NCI-H1436 treated with DMSO at 0.1 percent for 48 hours (cell line): ENCODE measurements at places on chromosomes 11 and 22.

GRCh38 chr22:35884529-35884928, 144.1 kb downstream of the RBFOX2 start:
- DNase-seq = no peak

GRCh38 chr11:10293423-10294289, at the start of gene SBF2:
TSS of gene SBF2 (minus strand) at chr11:10294219. CDS start at chr11:10294069, 150 bp downstream.
- no peak for DNase-seq

- no peak for DNase-seq
These were observed 103.4 kb downstream of the BRD1 start for GRCh38 chr22:49724030-49724892.

DNA sequence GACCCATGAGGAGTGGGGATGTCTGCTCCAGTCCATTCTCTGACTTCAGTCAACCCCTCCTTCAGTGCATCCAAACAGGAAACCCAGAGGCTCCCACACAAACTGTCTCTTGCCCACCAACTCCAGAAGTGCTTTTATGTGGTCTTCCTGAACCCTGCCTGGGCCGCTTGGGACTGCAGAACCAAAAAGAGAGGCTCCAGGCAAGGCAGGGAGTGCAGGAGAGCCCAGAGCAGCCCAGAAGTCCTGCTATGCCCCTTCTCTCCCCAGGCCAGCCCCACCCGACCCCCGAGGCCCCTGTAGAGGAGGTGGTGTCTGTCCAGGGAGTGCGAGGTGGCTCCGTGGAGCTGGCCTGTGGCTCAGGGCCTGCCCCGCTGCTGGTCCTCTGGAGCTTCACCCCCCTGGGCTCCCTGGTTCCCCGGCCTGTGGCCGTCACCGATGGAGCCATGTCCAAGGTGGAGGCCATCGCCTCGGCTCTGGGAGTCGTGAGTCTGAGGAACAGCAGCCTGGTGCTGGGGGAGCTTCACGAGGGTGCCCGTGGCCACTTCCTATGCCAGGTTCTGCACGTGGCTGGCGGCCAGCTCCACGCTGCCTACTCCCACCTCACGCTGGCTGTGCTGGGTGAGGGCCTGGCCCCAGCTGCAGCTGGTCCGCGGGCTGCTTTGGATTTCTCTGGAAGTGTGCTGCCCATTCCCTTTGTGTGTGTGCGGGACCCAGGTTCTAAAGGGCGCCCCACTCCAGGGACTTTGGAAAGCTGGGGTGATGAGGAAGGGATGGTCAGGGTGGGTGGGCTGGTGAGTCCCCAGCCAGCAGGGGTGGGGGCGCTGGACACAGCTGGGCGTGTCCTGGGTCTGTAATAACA, 1.8 kb downstream of the VSIG10L2 start:
- DNase-seq = no peak

DNA sequence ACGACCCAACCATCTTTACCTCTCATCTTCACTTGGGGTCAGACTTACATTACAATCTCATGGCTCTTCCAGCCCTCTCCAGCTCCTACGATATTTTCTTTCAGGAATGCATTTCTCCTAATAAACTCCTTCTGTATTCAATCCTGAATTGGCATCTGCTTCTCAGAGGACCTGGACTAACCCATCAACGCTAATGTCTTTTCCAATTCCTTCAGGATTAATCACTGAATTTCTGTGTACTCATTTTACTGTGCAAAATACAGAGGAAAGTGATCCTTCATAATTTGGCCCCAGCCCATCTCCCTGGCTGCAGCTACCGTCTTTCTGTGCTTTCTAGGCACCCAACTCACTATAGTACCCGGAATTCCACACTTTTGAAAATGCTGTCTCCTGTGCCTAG, 239.2 kb downstream of the METTL15 start:
- no peak for DNase-seq

DNA sequence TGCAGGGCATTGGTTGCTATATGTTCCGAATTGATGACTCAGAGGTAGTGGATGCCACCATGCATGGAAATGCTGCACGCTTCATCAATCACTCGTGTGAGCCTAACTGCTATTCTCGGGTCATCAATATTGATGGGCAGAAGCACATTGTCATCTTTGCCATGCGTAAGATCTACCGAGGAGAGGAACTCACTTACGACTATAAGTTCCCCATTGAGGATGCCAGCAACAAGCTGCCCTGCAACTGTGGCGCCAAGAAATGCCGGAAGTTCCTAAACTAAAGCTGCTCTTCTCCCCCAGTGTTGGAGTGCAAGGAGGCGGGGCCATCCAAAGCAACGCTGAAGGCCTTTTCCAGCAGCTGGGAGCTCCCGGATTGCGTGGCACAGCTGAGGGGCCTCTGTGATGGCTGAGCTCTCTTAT, 5.4 kb upstream of the TTC36 start:
- DNase-seq = no peak

DNA sequence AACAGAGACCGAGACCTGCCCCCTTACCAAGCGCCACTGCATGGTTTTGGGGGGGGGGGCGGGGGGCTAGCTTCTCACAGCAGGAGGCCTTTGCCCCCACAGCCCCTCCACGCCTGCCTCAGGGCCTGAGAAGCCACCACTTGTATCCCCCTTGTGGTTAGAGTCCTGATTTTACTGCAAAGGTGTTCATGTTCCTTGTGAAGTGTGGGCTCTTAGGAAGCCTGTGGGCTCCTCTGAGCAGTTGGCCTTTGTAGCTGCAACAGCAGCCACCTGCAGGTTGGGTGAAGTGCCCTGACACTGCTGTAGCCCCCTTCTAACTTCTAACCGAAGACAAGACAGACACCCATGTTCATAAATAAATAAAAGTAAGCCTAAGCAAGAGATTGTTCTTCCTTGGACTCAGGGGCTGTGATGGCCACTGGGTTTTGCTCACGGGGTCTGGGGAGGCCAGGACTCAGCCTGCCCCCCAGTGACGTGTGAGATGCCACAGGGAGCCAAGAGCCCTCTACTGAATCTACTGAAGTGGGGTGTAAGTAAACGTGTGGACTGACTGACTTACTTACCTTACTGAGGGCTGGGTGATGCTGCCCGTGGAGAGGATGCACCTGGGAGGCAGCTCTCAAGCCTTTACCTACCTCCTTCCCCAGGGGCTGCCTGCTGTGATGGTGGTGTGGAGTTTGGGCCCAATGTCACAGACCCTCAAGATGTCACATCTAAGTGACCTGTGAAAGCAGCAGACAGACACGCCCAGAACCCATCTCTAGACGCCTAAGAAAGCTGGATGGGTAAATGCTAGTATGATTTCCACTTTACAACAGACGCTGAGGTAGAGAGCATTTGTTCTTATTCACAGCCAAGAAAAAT, 25.8 kb downstream of the USP35 start:
- DNase-seq = no peak

- no peak for DNase-seq
These were observed 269.0 kb downstream of the OPCML start for GRCh38 chr11:133263332-133263731.

- no peak for DNase-seq
These were observed 926.3 kb downstream of the OPCML start for GRCh38 chr11:132605825-132606570.

- DNase-seq = no peak
These were observed 11.2 kb upstream of the BID start for GRCh38 chr22:17785185-17786184.

- no peak for DNase-seq
These were observed 60.3 kb downstream of the SPON1 start for GRCh38 chr11:14022821-14023220.

DNA sequence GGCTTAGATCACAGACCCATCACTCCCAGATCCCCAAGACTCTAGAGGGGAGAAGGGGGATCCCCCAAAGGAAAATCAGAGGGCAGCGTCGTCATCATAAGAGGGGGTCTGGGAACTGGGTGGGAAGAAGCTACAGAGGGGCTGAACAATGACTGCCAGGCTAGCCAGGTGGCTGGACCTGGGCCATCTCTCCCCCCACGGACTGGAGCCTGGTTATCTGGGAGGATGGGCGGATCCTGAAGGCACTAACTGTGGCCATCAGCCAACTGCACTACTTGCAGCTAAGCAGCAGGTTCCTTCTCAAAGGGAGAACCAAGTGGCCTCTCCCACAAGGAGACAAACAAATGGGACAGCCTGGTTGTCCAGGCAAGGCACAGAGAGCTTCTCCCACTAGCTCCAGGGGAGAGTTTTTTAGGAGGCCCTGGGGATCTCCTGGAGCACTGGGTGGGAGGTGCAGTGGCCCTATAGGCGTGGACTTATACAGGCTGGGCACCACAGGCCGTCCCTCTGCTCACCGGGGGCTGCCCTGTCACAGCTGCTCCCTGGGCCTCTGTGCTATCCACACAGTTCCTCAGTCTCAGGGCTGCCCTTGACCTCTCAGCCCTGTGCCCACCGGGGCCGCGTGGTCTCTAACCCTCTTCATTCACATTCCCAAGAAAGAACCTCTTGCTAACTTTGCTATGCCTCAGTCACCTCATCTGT, 15.4 kb downstream of the P2RY6 start:
- DNase-seq = no peak

DNA sequence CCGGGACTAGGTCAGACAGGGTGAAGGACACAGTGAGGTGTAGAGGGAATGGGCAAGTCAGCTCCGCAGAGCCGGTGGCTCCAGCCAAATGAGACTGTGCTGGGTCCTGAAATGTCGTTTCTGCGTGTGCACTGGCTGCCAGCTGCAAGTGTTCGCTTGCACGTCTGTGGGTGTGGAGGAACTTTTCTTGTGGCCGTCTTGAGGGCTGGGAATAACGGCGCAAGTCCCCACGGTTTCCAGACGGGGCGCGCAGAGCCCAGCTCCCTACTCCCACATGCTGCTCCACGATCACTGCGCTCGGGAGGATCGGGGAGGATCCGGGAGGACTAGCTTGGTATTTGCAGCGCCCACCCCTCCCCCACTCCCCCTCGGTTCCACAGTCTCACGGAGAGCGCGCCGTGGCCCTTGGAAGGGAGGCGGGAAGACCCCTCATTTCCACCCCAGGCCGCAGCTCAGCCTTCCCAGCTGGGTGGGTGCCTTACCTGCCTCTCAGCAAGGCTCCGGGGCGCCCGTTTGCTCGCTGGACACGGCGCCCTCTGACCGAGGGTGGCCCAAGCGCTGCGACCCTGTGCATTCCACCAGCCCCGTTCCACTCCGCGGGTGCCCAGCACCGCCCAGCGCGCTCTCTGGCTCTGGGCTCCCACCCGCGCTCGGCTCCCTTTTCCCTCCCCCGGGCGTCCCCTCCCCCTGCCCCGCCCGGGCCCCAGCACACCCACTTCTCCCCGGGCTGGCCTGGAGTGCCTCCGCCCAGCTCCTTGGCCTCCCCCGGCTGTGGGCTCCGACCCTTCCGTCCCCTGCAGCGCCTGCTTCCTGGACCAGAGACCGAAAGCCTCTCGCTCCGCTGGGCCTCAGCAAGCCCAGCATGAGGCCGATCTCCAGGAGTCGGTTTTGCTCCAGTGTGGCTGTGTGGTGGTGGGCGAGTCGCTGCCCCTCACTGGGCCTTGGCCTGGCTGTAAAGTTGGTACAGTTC, at the start of gene KCNE3:
TSS of gene KCNE3 (minus strand) at position 634 of the 970 bp plus-strand sequence. CDS start 9,986 bp downstream, outside the sequence.
- DNase-seq = no peak

- DNase-seq = no peak
These were observed 102.7 kb upstream of the OR9Q1 start for GRCh38 chr11:57920971-57921370.

DNA sequence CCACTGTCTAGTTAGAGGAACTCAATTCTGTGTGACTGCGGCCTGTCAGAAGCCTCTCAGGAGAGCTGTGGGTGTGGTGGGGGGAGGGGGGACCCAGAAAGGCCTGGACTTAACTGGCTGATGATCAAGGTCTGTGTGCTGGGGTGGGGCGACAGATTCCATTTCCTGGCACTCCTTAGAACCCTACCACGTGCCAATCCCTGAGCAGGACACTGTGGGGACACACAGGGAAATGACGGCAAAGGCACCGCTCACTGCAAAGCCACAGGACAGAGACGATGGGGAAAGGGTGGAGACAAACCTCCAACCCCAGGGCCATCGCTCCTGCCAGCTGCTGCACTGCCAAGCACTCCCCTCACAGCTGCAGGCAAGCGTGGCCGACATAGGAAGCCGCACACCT, 58.4 kb upstream of the BID start:
- DNase-seq = no peak

DNA sequence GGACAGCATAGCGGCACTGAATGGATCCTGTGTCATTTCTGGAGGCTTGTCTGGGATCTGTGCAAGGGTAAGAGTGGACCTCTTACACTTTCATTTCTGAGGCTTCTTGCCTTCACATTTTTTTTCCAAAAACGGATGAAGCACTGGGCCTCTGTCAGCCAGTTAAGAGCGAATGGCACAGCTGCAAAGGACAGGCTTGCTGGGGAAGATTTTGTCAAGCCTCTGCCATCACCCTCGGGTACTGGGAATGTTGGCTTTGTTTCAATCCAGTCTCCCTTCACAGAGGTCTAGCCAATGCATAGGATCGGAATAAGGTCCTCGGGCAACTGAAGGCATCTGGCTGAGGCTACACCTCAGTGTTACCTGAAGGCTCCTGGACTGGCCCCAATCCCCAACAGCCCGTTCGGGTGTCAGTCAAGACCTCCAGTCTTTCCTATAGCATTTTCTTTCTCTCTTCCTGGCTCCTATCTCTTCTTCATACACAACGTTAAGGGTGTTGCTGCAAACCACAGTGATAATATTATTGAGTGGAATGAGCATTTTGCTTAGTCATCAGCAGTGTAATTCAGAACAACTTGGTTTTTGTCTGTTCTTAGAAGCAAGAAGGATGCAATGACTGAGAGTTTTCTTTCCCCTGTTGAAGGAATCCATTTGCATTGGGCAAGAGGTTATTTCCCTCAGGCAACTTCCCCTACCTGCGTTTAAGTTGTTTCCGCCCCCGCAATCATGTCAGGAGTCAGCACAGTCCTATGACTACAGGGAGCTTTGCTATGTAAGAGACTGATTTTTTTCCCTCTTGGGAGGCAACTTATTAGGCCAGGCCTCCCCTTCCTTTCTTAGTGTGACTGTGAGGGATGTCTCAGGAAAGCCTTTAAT, 22.8 kb downstream of the NPAT start:
- DNase-seq = no peak

- no peak for DNase-seq
These were observed 7.3 kb downstream of the SIDT2 start for GRCh38 chr11:117185736-117186430.

GRCh38 chr11:130911306-130911705, 5.0 kb downstream of the SNX19 start:
- DNase-seq = no peak

DNA sequence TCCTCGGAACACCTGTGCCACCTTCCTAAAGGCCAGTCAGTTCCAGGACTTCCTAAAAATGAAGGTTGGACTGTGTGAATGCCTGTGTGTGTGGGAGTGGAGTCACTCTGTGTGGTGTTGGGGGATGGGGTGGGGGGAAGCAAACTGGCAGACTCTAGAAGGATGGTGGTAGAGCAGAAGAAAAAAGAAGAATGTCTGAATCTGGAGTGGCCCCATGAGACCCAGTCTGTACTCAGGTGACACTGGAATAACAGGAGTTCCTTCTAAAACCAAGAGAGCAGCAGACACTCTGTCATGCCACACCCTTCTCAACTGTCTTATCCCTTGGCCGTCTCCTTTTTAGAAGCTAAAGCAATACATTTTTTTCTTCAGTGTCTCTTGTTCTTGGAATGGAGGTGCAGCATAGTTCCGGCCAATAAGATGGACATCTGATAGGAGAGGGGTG, 82.9 kb downstream of the MAML2 start:
- DNase-seq = no peak

- DNase-seq = no peak
These were observed 36.3 kb downstream of the KCNC1 start for GRCh38 chr11:17770917-17771316.
